ENCODE measurements at places on chromosomes 13 and 19. TPM values are rescaled to one million over a fixed set of nuclear protein-coding genes. Genes with fewer than 3 reads are reported as not detected.

ETV2 gene
- 1.3 TPM for total RNA-seq

WBP4 gene
- 4.8 TPM for total RNA-seq

HIPK4 gene
- total RNA-seq = 0.16 TPM

- no peak for DNase-seq
- H3K27me3 ChIP-seq = no peaks in the 10 kb centered on the region
- peaks cover 76% of the 10 kb centered on the region for H3K36me3 ChIP-seq
- no peak overlapping the region for H3K27ac ChIP-seq
These were observed 8.9 kb downstream of the CCDC97 start for GRCh38 chr19:41318696-41319499.

GRCh38 chr13:77016888-77017623, 9.9 kb downstream of the FBXL3 start:
- H3K27ac ChIP-seq = no peak overlapping the region
- H3K36me3 ChIP-seq = peaks cover 67% of the 10 kb centered on the region
- H3K4me1 ChIP-seq = peaks cover under 1% of the 10 kb centered on the region
- no peaks in the 10 kb centered on the region for H3K27me3 ChIP-seq

GRCh38 chr13:113654175-113654560, 3.8 kb downstream of the ATP4B start:
- no peak for DNase-seq
- no peak overlapping the region for H3K4me3 ChIP-seq
- no peak overlapping the region for H3K27ac ChIP-seq
- H3K27me3 ChIP-seq = peaks cover 14% of the 10 kb centered on the region

GRCh38 chr19:32909257-32909656, 39.7 kb upstream of the SLC7A9 start:
- no peak overlapping the region for H3K27ac ChIP-seq
- no peak for DNase-seq
- no peaks in the 10 kb centered on the region for H3K27me3 ChIP-seq
- H3K4me1 ChIP-seq = no peaks in the 10 kb centered on the region
- H3K4me3 ChIP-seq = no peak overlapping the region
- H3K36me3 ChIP-seq = peaks cover 11% of the 10 kb centered on the region

DNA sequence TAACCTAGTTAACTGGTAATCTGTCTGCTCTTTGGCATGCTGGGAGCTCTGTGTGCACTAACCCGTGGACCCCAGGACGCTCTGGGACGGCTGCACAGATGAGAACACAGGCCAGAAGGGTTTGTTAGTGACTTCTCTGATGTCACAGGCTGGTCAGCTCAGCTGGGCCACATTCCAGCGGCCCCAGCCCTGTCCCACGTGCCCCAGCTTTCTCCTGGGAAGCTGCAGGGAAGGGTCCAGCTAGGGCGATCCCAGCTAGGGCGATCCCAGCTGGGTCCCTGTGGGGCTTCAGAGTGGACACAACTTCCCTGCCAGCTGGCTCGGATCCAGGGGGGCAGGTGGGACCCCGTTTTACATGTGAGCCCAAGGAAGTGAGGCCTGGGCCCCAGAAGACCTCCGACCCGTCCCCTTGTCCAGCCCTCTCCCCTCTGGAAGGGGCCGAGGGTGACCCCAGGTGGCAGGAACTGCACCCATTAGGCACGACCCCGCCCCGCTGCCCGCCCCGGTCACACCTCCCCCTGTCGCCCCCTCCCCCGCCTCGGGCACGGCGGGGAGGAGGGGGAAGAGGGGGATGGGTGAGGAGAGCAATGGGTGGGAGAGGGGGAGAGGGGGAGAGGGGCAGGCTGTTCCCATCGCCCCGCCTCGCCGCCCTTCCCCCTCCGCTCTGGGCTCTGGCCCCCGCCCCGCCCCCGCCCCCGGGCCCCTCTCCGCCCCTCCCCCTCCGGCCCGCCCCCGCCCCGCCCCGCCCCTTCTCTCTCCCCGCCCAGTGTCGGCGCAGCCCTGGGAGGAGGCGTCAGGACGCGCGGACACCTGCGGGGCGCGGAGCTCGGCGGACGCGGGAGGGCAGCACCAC, 75.2 kb upstream of the MCF2L start:
- H3K4me1 ChIP-seq = peaks cover 22% of the 10 kb centered on the region
- H3K36me3 ChIP-seq = no peaks in the 10 kb centered on the region
- no peak overlapping the region for H3K4me3 ChIP-seq
- no peak overlapping the region for H3K27ac ChIP-seq
- peaks cover 50% of the 10 kb centered on the region for H3K27me3 ChIP-seq
- DNase-seq = peak; percentile 38

DNA sequence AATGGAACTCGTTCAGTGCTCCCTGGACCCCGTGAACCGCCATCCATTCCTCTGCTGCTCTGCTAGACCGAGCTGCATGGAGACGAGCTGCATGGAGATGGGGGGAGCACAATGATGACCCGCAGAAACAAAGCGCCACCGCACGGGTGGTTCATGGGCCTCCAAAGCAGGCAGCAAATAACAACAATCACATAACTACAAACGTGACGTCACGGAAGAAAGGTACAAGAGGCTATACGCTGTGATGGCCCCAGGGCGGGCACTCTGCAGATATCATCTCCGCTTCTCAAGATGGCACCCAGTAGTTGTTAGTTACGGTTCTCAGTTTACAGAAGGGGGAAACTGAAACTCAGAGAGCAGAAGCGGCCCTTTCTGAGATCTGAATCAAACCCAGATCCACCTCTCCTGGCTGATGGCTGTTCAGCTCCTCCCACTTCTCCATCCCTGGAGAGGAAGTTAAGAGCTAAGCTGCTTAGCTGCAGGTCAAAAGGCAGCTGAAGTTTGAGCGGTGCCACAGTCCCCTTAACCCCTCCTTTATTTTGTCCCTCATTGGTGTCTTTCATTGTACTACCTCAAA, 1.7 kb downstream of the ATP13A1 start:
- H3K27ac ChIP-seq = peak overlapping the region; percentile 66
- H3K4me1 ChIP-seq = peaks cover 49% of the 10 kb centered on the region
- no peak overlapping the region for H3K4me3 ChIP-seq
- H3K27me3 ChIP-seq = no peaks in the 10 kb centered on the region
- DNase-seq = no peak

DNA sequence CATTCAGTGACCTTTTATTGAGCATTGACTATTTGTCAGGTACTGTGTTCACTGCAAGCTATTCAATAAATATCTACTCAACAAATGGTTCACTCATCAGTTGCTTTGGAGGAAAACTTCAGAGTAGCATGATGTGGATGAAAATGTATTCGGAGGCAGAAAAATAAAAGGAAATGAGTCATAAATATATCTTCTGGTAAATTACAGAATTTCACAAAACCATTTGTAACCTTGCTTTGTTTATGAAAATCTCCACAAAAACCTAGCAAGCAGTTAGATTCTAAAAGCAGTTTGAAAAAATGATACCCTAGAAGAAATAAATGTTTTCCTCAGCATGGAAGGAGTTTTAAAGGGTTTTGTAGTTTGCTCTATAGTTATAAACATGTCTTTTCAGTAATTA, 399.6 kb downstream of the LMO7 start:
- DNase-seq = no peak
- no peaks in the 10 kb centered on the region for H3K4me1 ChIP-seq
- no peak overlapping the region for H3K4me3 ChIP-seq
- H3K36me3 ChIP-seq = no peaks in the 10 kb centered on the region
- no peak overlapping the region for H3K27ac ChIP-seq

DNA sequence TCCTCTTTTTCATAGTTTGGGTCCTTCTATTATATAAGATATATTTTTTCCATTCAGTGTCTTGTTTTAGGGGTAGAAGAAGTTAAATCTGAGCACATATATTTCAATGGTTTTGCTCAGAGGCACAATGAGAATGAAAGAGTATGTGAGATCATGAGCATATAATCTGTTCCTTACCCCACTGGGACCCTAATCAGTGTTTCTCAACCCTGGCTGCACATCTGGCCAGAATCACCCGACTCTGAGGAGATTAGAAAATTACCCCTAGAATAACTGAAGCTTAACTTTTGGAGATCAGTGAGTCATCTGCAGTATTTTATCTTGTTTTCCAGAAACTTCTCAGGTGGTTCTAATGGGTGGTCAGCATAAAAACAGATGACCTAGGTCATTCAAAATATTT, 782 bp downstream of the CYSLTR2 start:
- no peaks in the 10 kb centered on the region for H3K36me3 ChIP-seq
- H3K4me1 ChIP-seq = peaks cover 23% of the 10 kb centered on the region
- no peaks in the 10 kb centered on the region for H3K27me3 ChIP-seq
- no peak for DNase-seq
- peak overlapping the region; percentile 46 for H3K4me3 ChIP-seq

GRCh38 chr13:30457306-30457891, 8.3 kb downstream of the HMGB1 start:
- H3K27me3 ChIP-seq = no peaks in the 10 kb centered on the region
- no peak for DNase-seq
- H3K4me1 ChIP-seq = peaks cover 12% of the 10 kb centered on the region
- no peak overlapping the region for H3K4me3 ChIP-seq
- peaks cover 20% of the 10 kb centered on the region for H3K36me3 ChIP-seq

- no peaks in the 10 kb centered on the region for H3K4me1 ChIP-seq
- no peak for DNase-seq
- no peak within 1 kb of the TSS for H3K27ac ChIP-seq
- peaks cover 24% of the 10 kb centered on the region for H3K27me3 ChIP-seq
These were observed at the start of gene MAG for GRCh38 chr19:35291916-35292315. TSS of gene MAG (plus strand) at chr19:35292161. CDS start at chr19:35295409, 3,248 bp downstream.

DNA sequence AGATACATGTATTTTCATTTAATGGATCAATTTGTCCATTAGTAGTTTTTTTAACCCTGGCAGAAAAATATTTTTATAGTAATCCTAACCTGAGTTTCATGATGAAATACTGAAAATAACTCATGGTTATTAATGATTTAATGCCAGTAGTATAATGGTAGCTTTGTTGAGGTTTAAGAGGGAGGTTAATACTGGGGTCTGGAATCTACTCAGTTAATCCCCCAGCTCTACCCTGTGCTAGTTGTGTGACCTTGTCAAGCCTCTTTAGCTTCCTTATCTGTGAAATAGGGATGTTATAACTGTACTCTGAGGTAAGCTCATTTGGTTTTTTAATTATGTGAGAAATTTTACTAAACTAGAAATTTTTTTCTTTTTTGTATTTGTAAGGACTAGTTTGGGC, 122.5 kb downstream of the TDRD3 start:
- H3K27me3 ChIP-seq = no peaks in the 10 kb centered on the region
- no peak overlapping the region for H3K27ac ChIP-seq
- H3K4me1 ChIP-seq = no peaks in the 10 kb centered on the region

All from T-cell (primary cell).